ENCODE measurements at places on chromosomes 6 and 20.

- DNase-seq, result no peak
Observed at GRCh38 chr6:36358226-36358915, 21.7 kb upstream of the BNIP5 start.

DNA sequence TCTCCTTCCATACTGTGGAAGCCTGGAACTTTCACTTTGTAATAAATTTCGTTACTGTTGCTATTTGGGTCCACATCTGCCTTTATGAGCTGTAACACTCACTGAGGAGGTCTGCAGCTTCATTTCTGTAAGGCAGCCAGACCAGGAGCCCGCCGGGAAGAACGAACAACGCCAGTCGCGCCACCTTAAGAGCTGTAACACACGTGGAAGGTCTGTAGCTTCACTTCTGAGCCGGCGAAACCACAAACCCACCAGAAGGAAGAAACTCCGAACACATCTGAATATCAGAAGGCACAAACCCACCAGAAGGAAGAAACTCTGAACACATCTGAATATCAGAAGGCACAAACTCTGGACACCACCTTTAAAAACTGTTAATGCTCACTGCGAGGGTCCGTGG is 589.9 kb upstream of the SLC35B3 start:
- no peak for DNase-seq

DNA sequence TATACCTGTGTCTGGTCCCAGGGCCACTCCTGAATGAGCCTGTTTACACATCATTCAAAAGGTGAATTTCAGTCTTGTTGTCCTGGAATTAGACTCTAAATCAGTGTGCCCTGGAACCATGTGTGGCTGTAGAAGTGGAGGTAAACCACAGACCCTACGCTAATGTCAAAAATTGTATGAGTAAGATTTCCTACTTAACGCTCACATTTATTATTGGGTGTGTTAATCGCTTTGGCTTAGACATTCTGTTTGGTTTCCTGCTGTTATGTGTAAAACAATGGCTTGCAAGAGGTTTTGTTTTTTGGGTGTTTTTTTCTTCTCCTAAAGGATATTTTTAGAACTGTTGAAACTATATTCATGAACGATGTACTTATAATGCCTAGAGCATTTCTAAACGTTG is 19.3 kb downstream of the PLCB1 start:
- no peak for DNase-seq

GRCh38 chr6:115613488-115613887 is 447.2 kb downstream of the FRK start:
- no peak for DNase-seq

DNA sequence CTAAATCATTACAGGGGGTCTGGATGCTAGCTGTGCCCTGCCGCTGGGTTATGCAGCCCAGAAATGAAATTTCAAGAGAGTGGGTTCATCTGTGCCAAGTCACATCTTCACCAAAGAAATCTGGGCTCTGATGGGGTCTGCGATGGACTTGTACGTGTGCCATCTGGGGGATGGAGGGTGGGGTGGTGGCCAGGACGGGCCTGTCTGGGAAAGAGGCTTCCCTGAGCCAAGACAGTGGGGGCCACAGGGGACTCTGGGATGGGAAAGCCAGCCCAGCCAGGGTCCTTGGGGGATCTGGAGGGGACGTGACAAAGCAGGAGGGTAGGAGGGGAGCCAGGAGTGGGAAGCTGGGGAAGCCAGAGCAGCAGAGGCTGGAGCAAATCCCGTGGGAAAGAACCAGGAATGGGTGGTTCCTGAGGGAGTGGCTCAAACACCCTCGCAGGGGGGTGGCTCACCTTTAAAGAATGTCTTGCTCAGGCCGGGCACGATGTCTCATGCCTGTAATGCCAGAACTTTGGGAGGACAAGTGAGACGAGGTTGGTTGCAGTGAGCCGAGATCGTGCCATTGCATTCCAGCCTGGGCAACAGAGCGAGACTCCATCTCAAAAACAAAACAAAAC is 36.3 kb upstream of the SULF2 start:
- DNase-seq, result no peak

DNA sequence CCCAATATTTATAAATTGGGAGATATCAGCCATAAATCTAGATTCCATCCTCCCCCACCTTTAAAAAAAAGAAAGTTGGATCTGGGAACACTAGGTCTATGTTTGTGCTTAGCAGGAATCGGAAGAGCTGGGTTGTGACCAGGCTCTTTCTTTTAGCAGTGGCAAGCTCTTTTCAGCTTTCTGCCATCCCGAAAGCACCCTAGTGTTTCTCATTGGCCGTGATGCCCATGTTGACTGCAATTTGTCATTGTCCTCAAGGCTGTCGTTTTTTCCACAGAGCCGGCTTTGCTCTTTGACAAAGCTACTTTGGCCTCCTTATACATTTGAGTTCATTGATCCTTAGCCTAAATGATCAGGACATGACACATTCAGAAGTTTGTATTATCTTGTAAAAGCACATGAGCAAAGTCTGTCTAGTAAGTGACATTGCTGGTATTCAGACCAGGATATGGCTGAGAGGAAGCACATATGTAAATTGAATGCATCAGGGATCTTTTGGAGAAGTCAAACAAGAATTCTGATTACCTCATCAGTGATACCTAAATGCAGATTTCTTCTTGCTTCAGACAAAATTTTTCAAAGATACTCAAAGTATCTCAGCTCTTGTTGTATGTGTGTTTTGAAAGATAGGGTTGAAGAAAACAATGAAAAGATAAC is 50.1 kb downstream of the CARMIL1 start:
- no peak for DNase-seq

DNA sequence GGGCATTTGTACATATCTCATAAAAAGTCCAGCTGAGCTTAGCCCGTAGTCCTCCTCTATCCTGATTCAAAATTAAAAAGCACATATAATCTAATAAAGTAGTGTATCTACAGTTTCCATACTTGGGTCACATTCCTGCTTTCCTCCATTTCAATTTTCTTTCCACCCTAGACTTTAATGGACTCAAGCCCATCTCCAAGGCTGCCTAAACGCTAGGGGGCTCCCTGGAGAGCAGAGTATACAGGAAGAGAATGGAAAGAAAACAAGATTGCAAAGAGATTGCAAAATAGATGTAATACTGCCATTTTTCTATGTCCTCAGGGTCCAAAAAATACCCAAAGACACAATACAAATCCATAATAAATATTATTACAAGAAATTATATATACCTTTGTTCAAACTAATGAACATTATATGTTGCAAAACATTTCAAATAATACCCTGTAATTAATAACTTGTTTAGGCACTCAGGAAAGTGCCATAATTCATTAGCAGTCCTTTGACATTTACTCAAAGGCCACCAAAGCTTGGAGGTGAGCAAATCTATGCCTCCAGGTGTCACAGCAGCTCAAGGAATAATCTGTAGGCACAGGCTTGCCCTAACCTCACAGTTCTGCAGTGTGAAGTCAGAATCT is 2.4 kb upstream of the MCM3 start:
- peak; percentile 79 for DNase-seq

DNA sequence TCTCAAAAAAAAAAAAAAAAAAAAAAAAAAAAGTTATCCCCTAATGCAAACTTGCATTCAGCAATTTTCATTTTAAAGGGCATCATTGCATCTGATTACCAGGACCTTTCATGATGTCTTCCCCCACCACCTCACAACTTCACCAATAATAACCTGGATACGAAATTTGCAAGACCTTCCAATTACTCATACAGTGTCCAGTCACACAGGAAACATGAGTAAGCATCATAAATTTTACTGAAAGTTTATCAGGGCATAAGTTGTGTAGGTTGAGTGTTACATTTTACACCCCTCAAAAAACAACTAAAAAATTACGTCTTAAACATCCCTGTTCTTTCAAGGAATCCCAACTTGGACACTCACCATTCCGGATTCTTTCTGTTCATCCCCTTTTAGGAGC is 79.1 kb upstream of the ANKEF1 start:
- no peak for DNase-seq

DNA sequence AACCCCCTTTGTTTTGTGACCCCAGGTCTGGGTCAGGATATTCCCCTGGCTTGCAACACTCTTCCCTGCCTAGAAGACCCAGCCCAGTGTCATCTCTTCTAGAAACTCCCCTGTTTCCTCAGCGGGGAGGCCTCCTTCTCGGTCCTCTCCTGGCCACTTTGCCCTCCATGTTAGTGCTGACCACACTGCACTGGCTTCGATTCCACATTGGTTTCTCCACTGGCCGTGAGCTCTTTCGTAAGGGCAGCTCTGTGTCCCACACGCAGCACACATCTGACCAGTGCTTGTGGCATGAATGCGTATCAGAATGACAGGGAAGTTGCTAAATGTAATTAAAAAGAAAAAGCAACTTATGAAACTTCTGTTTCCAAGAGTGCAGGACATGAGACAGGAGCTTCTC is 49.4 kb upstream of the FNDC1 start:
- DNase-seq, result no peak

DNA sequence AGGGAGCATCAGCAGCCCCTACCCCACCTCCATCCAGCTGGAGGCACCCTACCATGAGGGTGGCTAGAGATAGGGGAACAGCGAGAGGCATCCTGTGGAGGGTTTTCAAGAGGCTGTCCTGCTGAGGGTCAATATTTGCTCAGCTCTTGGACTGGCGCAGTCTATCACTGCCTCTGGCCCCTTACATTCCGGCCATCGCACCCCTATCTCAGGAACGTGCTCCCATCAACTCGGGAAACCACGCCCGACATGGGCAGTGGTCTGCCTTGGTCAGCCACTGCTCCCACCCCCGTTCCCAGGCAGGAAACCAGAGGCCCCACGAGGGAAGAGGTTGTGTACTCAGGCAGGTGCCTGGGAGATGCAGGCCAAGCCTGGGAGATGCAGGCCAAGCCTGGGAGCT is 57.9 kb downstream of the VEGFA start:
- DNase-seq, result no peak

GRCh38 chr6:104940238-104940892 is 16.5 kb upstream of the LIN28B start:
- no peak for DNase-seq

- no peak for DNase-seq
Observed at GRCh38 chr6:159062976-159063375, 18.2 kb upstream of the TAGAP start.

GRCh38 chr20:13396022-13396421 is 174.9 kb downstream of the ISM1 start:
- DNase-seq, result no peak

DNA sequence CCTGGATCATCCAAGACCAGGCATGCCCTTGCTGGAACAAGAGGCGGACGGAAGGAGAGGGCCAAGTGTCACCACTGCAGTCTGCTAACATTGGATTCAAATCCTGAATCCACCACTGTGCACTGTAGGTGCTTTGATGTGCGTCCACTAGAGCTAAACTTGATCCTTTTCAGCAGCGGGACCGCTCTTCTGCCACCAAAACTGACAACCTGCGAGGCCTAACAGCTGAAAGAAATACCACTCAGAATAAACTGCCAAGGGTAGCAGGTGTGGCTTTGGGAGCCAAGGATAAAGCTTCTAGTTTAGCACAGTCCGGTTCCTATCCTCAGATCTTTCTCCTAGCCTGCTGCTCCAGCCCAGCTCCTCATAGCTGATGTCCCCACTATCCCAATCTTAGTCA is 108.0 kb downstream of the ATXN1 start:
- DNase-seq, result no peak

DNA sequence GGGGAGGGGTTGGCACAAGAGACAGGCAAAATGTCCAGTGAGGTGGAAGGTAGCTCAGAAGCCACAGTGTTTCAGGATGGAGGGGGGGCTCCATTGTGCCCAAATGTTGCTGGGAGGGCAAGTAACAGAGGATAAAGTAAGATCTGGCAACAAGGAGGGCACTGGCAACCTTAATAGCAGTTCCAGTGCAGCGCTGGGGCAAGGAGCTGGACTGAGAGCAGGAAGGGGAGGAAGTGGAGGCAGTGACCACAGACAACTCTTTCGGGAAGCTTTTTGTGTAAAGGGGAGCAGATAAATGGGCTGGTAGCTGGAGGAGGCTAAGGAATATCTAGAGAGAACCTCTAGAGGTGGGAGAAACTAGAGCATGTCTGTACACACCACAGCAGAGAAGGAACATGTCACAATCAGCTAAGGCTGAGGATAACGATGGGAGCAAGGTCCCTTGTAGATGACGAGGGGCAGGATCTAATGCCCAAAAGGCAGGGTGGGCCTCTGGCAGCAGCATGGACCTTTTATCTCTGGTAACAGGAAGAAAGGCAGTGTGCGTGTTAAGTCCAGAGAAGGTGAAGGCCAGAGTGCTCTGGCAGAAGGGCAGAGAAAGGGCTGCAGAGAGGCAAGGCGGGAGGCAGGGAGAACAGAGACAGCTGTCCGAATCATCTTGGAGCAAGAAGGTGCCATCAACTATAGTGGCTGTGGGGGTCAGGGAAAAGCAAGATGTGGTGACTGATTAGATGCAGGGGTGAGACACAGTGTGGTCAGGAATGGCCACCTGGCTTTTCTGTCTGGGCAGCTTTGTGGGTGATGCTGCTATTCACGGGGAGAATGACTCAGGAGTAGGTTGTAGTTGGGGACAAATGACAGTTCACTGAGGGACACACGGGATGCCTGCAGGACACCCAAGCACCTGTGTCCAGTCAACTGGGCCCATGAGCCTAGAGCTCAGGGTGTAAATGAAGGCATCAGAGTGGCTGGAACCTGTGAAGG is 17.4 kb downstream of the TMEM242 start:
- no peak for DNase-seq

- peak; percentile 46 for DNase-seq
Observed at GRCh38 chr20:49594931-49595315, 27.0 kb upstream of the PTGIS start.

GRCh38 chr20:38559764-38560163 is 21.2 kb upstream of the ADIG start:
- no peak for DNase-seq

GRCh38 chr20:56698297-56698696 is 69.2 kb downstream of the TFAP2C start:
- no peak for DNase-seq

GRCh38 chr6:78771586-78771985 is 95.8 kb upstream of the IRAK1BP1 start:
- DNase-seq, result no peak

- DNase-seq, result no peak
Observed at GRCh38 chr20:51189814-51190782, 167.2 kb upstream of the KCNG1 start.

GRCh38 chr20:54339093-54339492 is 131.2 kb downstream of the PFDN4 start:
- no peak for DNase-seq

DNA sequence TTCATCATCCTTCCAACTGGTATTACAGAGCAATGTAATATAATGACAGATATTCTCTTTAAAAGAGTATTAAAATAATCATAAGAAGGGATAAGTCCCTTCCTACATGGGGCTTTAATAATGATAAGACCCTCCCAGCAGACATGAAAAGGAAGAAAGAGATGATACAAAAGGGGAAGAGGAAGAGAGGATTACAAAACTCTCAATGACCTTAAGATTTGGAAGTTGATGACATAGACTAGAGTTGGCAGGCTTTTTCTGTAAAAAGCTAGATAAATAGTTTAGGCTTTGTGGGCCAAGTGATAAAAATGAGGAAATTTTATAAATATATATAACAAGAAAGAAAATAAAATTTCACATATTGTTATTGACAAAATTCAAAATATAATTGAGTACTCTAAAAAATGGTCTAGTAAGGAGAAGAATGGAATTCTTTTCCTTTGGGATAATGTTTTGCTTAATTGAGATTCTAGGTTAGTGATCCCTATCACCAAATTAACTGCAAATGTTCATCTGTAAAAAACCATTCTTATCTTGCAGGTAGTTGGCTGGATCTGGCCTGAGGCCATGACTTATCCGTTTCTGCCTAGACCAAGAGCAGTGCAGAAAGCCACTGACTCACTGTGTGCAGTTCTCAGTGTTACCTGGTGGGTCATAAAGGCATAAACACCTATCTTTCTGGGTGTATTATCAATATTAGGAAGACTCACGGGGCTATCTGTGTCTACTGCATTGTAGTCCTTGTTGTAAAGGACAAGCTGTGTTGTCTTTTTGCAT is 11.0 kb downstream of the RIPOR2 start:
- DNase-seq, result peak; percentile 68
